ENCODE measurements at places on chromosomes 13 and 19.

DNA sequence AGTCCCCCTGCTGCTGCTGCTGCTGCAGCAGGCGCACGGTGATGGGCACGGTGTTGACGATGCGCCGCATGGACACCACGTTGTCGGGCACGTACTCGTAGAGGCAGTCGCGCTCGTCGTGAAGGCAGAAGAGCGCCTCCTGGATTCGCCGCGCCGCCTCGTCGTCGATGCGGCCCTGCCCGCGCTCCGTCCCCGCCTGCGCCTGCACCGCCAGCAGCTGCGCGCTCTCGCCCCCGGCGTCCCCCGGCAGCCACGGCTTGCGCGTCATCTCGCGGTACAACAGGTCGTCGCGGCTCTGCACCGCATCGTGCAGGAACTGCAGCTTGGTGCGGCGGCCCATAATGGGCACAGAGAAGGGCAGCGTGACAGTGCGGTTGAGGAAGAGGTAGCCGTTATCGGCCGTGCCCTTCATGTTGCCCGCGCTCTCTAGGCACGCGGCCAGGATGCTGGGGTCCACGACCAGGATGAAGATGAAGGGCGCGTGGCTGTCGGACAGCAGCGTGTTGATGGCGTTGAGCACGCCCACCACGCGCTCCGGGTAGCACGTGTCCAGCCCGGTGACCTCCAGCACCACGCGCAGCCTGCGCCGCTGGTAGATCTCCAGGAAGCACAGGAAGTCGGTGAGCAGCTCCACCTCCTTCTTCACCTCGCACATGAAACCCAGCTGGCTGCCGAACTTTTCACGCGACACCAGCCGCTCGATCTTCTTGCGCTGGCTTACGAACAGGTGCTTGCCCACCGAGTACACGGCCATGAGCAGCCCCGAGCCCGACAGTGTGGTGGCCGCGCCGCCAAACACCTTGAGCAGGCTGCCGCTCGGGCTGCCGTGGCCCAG is 8.1 kb downstream of the NKPD1 start:
- DNase-seq = peak; percentile 52

GRCh38 chr19:19571071-19571786 is 33.2 kb downstream of the CILP2 start:
- DNase-seq = no peak

GRCh38 chr13:50140153-50140552 is 124.9 kb downstream of the KCNRG start:
- no peak for DNase-seq

- peak; percentile 65 for DNase-seq
Observed at GRCh38 chr19:1042689-1043511, 3.0 kb downstream of the ABCA7 start.

- peak; percentile 76 for DNase-seq
Observed at GRCh38 chr19:48636859-48637448, at the start of gene DBP. Gene DBP, minus strand, starts transcription at chr19:48637379. Its CDS starts 385 bp downstream, at chr19:48636994.

DNA sequence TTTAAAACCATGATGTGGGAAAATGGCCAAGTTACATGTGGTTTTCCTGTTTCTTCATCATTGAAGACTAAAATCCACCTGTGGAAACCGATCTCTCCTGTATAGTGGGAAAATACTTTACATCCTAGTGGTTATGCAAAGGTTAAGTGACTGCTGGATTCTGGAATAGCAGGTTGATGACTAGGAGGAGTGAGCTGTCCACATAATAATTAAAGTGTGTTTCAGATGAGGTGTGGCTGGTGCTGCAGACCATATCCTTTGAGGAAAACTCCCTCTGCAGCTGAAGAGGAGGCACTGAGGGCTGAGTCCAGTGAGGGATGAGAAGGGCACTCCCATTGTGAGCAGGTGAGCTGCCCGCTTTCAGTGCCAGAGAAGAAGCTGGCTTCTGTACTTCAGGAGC is 43.2 kb downstream of the DCLK1 start:
- no peak for DNase-seq

DNA sequence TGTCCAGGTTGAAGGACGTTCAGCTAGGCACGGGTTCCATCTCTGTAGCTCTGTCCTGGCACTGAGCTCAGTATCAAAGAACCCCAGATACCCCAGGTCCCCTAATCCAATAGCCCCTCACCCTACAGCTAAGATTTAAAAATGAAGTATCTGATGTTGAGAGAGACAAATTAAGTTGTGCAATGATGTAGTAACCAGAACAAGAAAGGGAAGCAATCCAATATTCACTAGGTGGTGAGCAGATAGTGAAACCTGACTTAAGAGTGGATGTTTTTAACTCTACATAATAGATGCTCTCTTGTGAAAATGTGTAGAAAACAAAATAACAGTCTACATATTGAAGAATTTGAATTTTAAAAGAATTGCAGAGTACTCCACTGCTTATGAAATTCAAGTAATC is 1.8 kb downstream of the ACOD1 start:
- no peak for DNase-seq

DNA sequence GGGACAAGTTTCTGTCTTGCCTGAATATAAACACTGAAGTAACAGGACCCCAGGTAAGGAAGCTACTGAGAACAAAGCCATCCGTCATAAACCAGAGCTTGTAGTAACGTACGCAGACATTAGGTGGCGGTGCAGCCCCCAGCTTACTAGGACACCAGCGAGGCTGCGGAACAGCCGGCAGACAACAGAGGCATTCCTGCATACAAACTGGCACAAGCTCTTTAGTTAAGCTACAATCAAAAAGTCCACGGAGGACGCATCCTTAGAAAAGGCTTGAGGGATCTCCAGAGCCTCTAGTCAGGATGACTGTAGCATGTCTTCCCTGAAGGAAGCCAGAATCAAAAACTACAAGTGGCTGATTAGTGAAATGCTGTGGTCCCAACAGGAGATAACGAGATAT is 26.2 kb downstream of the ZNF160 start:
- DNase-seq = peak; percentile 31

DNA sequence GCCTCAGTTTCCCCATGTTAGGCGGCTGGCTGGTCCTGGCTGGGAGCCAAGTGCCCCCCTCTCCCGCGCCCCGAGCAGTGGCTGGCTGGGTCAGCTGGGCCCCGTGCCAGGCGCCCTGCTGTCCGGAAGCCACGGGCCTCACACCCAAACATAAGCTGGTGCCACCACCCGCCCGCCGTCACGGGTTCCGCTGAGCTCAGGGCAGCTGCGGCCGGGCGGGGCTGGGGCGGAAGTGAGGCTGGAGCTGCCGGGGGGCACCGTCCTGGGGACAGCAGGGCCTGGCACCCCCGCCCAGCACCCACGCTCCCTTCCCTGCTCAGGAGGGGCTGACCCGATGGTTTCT is 19.3 kb downstream of the HCN2 start:
- no peak for DNase-seq

GRCh38 chr19:13104360-13104847 is 1.7 kb upstream of the LYL1 start:
- peak; percentile 47 for DNase-seq

- peak; percentile 93 for DNase-seq
Observed at GRCh38 chr19:35247526-35248309, 1.1 kb upstream of the LSR start.

GRCh38 chr19:33804021-33804799 is 7.5 kb downstream of the KCTD15 start:
- DNase-seq = peak; percentile 94
